ENCODE measurements at places on chromosomes 5 and 9.

DNA sequence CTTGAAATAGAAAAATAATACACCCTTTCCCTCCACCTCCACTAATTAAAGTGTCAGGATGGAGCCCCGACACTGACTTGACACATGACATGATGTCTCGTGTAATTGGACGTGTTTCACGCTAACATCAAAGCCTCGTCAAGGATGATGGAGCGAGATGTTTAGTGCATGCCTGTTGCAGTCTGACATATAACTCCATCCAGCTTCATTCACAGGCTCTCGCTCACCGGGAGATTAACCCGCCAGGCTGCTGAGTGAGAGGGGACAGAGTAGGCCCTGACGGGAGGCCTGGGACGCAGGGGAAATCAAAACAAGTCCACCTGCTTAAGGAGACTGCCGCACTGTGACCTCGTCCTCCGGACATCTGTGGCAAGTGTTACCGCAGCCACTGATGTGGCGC lies 263.5 kb downstream of the SLIT3 start:
- DNase-seq = no peak

DNA sequence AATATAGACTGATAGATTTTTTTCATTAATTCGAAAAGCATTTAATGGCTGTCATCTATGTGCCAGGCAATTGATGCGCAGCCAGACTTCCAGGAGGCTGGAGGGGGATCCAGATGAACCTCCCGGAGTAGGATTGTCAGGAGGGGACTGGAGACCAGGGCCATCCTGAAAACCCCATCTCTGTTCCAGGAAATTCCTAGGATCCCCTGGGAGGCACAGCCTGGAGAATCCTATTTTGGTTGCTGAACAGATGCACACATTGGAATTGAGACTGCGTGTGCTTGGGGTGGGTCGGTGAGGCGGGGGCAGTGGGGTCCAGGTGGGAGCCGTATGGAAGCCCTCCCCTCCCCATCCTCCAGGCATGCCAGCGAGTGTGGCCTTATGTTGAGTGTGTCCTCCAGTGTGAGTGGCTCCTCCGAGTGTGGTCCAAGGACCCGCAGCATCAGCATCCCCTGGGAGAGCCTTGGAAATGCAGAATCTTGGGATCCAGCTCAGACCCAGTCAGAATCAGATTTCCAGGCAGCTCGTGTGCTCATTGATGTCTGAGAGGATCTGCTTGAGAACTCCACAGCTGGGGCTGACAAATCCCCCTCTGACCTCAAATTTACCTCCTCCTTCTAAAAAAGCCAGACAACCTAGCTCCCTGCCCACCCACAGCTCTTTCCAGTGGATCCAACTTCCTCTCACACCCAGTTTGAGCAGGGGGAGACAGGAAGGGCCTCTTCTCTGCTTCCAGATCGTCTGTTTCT lies 38.7 kb downstream of the ROPN1L start:
- DNase-seq = no peak

DNA sequence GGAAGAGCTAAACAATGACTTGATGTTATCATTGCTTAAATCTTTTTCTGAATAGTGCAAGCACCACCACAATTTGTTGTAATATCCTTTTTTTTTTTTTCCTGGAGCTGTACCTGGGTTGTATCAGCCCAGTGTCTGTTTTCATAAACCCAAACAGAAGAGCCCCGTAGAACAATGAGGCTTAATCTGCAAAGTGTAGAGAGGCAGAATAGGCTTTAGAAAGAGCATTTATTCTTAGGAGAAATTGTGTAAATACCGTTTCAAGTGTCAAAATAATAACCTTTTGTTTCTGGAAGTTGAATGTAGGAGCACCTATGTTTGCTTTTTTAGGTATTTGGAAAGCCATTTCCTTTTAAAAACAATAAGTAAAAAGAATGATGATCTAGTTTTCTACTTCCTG lies 26.4 kb downstream of the RGS7BP start:
- no peak for DNase-seq

DNA sequence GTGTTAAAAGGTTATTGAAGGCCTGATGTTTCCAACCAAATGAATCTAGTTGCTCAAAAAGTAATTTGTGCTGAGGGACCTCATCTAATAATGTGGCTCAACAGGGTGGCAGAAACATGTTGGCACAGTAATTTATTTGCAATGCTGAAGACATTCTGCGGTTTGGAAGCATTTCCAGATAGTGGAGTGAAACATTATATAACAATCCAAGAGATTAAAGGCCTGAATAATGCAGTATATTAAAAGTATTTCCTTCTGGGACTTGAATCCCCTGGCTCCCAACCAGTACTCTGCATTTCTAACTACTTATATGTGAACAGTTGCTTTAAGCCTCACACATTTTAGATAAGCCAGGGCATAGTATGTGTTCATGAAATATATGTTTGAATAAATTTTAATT lies 25.9 kb upstream of the ALDH1A1 start:
- no peak for DNase-seq

DNA sequence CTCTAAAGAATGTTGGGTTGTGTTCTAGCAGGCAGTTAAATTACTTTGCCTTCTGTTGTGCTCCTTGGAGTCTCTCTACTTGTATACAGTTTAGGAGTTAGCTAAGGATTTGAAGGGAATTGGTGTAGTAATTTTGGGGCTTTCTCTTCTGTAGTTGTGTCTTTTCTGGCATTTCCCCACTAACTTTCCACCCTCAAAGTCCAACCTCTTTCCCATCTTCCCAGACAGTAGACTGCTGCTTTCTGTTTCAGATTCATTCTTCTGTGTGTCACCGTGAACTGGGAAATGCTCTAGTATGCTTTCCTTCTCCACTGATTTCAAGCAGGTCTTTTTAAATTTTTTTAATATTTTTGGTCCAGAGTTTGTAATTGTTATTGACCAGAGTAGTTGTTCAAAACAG lies 4.5 kb upstream of the ANGPTL2 start:
- DNase-seq = no peak
